ENCODE measurements at places on chromosomes 12 and 14.

DNA sequence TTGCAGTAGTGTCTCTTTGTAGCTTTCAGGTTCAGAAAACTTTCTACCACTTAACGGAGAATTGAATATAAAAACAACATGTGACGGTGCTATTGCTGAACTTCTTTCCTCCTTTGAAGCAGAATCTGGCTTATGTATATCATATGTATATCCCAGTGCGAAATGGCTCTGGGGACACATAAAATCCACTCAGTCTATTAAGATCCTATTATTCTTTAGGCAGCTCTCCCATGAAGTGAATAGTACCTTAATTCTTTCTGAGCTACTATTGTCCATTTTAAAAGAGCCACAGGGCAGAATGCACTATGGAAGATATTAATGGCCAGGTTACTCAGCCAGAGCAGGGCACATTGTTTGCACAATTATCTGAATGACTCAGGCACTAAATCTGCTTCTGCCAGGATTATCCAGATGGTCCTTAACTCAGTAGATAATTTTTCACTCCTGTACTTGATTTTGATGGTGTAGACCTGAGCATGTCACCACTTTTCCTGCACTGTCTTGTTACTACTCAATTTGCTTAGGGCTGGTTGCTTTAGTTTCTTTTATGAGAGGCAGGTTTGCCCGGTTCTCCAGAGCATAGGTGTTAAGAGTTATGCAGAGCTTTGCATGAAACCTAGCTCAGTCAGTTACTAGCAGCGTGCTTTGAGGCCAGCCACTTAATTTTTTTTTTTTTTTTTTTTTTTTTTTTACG, 5.5 kb downstream of the CNTN1 start:
- DNase-seq: no peak

DNA sequence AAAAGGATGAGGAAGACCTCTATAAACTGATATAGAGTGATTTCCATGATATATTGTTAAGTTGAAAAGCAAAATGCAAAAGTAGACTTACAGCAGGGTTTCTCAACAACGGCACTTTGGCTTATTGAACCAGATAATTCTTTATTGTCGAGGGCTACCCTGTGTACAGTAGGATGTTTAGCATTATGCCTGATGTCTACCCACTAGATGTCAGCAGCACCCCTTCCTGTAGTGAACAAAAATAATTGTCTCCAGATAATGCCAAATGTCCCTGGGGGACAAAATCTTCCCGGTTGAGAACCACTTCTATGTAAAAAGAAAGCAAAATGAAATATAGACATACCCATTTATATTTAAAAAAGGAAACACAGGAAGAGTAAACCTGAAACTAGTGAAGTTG, 32.4 kb downstream of the ABCD2 start:
- DNase-seq: peak; percentile 56

DNA sequence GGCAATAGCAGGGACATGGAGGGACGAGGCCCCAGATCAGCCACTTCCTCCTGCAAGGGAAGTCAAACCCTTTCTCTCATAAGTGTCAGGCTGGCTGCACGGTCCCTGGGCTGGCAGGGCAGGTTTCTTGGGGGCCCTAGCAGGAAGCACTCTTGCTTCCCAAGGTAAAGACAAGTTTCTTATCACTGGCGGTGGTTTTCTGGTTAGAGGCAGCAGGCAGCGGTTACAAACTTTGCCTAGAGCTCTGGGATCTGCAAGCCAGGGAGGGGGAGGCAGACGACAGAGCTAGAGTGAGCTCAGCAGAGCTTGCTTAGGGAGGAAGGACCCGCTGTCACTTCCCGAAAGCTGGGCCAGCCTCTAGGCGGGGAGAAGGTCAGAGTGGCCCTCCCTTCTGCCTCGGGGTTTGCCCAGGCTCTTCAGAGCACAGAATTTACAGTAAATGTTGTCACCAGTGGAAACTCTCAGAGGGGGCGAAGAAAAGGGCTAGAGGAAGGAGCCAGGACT, 20.4 kb downstream of the BATF start:
- DNase-seq: peak; percentile 79

GRCh38 chr14:59787045-59787674, 83.4 kb downstream of the RTN1 start:
- no peak for DNase-seq

- no peak for DNase-seq
These were observed 1015.8 kb upstream of the SEL1L start for GRCh38 chr14:82549306-82549990.

GRCh38 chr12:101038289-101038871, 171.7 kb downstream of the SLC5A8 start:
- DNase-seq: no peak

DNA sequence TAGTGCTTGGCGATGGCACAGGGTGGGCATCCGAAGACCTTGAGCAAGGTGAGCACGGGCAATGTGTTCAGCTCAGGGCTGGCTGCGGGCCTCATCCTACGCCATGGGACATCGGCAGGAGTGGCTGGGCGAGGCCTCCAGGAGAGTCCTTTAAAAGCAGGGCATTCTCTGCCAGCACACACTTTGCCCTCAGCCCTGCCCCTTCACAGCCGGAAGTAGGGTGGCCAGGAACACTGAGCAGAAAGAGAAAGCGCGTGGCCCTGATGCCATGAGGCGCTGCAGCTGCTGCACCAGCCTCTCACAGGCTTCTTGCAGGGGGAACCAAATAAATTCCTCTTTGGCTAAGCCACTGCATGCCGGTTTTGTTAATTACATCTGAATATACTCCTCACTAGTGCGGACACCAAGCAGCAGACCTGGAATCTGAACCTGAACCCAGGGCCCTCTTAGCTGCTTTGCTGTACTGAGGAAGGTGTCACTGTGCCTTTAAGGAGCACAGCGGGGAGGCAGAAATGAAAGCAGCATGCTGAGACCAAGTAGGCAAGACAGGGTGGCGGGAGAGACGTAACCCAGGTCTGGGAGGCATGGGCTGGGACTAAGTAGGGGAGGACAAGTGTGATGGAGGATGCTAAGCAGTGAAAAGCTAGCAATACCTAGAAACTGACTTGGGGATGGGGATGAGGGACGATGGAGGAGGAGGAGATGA, 155.2 kb downstream of the TTC7B start:
- no peak for DNase-seq

DNA sequence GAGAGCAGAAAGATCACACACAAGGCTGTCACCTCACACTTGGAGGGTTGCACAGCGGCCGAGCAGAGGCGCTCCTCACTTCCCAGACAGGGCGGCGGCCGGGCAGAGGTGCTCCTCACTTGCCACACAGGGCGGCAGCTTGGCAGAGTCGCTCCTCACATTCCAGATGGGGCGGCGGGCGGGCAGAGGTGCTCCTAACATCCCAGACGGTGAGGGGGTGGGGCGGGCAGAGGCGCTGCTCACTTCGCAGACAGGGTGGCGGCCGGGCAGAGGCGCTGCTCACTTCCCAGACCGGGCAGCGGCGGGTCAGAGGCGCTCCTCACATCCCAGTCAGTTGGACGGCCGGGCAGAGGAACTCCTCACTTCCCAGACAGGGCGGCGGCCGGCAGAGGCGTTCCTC, 9.1 kb downstream of the TMBIM4 start:
- DNase-seq: no peak

DNA sequence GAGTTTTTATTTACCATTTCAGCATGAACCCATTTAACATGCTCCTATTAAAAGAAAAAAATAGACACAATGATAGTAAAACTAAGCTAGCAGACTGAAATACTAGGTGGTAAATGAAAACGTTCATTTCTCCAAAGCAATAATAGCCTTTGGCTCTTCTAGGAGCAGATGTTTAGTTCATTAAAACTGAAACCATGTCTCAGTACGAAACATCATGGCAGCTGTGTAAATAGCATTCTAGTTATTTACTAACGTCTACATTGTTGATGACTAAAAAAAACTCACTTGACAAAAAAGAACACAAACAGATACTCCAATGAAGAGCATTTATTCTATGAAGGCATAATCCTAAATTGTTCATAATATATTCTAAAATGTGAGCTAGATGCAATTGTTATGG, 17.9 kb downstream of the RECQL start:
- DNase-seq: no peak

DNA sequence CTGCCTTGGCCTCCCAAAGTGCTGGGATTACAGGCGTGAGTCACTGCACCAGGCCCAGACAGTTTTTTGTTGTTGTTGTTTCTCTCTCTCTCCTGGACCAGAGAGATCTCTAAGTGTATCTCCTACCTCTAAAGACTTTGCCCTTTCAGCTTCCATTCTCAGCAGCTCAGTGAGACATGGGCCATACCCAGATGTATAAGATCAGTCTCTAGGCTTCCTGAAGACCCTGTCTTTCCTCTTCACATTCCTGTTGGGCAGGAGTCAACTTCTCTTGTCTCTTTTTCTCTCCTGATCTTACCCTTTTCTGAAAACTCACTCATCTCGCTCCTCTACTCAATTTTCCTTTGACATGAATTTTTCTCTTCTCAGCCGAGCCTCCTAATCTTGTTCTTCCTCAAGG, 42.0 kb downstream of the KCNK13 start:
- DNase-seq: no peak

DNA sequence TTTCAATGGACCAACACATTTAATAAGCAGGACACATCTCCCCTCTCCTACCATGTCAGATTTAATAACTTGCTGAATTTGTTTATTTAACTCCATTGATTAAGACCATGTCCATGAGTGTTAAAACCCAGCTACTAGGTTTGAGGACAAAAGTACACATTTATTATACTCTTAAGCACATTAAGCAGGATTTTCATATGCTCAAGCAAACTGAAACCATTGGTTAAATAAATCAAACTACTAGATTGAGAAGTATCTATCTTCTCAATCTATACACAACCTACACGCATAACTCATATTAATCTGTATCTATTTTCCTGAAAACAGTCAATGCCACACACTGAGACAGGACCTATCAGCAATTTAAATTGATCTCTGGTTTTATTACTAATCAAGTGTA, 85.2 kb downstream of the KITLG start:
- no peak for DNase-seq
